ENCODE measurements at places on chromosomes 7 and 10.

DNA sequence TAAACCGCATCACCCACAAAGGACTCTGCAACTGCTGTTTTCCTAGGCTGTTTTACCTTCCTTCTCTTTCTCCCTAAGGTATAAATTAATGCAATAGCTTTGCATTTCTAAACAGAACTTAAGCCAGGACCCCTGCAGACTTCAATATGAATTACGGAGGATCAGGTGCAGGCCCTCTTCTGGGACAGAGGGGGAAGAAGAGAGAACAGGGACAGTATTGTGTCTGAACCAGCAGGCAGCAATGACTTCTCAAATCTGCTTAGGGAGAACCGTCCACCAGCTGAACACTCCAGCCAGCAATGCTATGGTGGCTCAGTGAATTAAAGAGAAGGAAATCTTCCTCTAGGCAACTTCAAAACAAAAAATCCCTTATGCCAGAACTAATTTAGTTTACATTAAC is 35.7 kb downstream of the POLR3A start:
- no peak for DNase-seq

- DNase-seq: no peak
Observed at GRCh38 chr7:102843850-102844249, 69.0 kb upstream of the LRRC17 start.

DNA sequence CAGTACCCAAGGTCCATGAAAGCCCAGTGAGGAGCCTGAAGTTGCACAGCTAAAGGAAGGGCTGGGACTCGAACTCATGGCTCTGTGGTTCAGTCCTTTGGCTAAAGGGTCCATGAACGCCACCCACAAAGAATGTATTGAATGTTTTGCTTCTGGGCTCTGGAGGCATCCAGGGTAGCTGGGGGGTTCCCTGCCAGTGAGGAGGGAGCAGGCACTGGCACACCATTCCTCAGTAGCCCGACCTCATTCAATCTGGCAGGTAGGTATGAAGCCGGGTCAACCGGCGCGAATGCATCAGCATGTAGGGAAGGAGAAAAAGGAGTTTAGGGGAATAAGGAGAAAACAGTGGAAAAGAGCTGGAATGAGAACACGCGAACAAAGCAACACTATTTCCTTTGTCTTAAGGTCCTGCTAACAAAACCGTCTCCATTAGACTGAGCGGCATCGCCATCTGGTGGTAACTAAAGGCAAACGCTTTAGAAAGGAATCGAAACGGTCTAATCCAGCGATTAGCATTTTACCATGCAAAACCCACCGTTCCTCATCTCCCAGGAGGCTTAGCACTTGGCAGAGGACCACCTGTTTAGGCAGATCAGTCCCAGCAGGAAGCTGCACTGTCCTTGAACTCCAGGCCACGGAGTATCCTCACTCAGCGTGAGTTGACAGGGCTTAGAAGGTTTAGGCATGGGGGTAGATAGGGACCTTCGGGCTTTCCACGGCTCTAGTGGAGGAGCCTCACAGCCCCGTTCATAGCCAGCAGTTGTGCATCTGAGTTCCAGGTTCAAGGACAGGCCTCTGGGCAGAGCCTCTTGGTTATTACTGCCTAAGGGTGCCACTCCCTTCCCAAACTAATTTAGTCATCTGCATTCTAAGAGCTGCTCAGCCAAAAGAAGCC is 122.8 kb downstream of the UBE2H start:
- no peak for DNase-seq

DNA sequence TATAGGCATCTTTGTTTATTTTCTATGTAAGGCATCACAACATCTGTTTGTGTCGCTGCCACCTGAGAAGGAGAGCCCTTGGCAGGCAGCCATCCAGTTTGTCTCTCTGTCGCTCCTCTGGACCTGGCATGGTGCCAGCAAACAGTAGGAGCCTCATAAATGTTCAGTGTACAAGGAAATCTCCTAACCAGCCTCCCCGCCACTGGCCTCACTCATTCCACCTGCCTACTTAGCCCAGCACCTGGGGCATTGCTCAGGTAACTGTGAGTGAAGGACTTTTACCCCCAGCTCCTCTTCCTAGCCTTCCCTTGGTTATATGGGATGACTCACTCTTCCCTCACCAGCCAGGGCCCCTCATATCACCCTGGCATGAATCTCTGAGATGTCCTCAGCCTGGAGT is 61.7 kb upstream of the NPTX2 start:
- no peak for DNase-seq

DNA sequence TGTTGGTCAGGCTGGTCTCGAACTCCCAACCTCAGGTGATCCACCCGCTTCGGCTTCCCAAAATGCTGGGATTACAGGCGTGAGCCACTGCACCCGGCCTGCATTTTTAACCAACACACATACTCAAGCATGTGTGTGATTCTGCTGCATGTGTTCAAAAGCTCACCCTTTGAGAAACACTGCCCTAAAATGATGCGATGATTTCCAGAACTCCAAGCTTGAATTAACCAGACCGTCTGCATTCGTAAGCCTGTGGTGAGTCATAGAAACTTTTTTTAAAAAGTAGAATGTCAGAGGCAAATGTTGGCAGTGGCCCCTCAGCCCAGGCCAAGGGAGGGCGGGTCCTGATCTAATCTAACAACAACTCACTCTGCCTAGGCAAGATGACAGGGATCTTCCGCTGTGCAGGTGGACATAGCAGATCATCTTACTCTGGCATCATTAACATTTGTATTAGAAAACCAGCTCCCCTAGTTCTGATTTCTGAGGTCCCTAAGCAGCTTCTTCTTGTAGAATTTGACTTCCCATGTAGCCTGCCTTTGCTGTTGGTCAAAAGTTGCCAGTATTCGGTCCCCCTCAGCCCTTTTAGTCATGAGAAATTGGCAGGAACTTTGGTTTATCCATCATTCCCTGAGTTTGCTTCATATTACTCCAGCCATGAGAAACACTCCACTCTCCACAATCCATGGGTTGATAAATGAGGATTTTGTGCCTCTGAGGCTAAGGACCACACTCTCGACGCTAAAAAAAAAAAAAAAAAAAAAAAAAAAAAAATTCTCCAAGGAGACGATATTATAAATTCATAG is 190.4 kb downstream of the SKIDA1 start:
- DNase-seq: no peak

DNA sequence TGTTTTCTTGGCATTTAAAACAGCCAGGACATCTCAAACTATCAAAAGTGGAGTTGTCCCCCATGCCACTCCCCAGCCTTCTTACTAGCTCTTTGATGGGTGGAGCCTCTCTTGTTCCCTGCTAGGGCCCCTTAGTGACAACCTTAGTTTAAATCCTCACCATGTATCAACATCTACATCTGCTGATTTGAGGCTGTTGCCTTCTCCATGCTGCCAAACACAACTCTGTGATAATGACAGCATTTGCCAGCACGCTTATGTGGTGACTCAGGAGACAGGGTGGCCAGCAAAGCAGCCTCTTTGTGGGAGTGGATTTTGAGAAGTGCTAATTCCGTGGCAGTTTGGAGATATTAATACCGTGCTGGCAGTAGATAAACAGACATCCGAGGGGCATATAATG is 145.4 kb downstream of the LRRC4 start:
- no peak for DNase-seq

DNA sequence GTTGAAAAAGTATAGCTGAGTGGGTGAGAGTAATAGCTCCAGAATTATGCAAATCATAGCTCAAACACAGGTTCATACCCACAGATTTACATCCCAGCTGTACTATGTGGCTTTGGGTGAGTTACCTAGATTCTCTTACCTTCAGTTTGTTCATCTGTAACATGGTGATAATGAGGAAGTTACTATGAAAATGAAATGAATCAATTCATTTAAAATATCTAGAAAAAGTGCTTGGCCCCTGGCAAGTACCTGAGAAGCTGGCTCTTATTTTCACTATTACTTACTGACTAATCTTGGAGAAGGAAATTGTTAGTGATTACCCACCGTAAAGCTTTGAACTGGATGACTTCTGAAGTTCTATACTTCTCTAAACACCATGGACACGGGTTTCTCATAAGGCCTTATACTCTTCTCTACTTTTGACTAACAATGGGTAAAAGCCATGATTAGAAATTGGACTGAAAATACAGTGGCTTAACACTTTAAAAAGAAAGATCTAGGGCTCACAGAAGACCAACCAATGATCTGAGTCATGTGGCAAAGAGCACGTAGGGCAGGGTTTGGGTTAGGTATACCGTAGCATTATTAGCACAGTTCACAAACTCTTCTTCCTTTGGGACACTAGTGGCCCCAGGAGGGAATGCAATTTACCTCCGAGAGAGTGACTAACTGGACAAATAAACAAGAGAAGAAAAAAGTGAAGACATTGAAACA is 149.2 kb downstream of the PLPP4 start:
- DNase-seq: no peak

- DNase-seq: no peak
Observed at GRCh38 chr10:98169379-98169778, 34.9 kb downstream of the R3HCC1L start.

DNA sequence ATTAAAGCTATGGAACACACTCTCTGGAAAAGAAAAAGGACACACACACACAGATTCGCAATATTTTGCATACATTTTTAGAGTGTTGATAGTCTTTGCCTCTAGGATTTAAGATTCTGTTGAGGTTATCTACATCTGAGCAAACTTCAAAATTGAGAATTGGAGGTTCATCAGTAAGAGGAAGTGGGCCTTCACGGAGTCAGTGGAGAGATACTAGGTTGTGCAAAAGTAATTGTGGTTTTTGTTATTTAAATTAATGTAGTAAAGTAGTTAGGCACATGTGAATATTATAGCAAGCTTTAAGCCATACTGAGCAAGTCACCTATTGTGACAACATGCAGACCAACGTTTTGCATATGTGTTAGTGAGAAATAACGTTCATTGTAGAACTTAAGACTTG is 19.8 kb upstream of the NXPH1 start:
- no peak for DNase-seq

GRCh38 chr10:14009371-14010100 is 321.2 kb downstream of the FRMD4A start:
- DNase-seq: peak; percentile 51

DNA sequence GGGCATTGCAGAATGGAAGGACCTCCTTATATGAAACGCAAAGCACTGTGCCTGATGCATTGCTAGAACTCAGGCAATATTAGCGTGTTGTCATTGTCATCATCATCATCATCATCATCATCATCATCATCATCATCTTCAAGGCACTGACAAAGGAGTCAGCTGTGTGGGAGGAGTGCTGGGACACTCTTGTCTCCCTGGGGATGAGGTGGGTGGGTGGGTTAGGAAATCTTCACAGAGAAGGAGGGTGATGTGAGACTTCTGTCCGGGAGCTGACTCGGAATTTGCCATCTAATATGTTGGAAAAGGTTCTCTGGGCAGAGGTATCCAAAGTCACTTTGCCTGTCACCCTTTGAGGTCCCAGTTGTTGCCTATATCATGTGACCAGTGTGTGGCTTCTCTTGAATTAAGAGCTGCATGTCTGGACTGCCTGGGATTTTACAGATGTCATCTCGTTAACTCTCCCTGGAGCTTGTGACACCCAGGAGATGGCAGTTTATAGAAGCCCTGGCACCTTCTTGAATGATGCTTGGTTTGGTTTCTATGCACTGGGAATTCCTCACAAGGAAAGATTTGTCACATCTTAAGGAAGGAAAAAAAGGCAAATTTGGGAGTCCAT is 7.1 kb downstream of the HTRA1 start:
- DNase-seq: no peak

DNA sequence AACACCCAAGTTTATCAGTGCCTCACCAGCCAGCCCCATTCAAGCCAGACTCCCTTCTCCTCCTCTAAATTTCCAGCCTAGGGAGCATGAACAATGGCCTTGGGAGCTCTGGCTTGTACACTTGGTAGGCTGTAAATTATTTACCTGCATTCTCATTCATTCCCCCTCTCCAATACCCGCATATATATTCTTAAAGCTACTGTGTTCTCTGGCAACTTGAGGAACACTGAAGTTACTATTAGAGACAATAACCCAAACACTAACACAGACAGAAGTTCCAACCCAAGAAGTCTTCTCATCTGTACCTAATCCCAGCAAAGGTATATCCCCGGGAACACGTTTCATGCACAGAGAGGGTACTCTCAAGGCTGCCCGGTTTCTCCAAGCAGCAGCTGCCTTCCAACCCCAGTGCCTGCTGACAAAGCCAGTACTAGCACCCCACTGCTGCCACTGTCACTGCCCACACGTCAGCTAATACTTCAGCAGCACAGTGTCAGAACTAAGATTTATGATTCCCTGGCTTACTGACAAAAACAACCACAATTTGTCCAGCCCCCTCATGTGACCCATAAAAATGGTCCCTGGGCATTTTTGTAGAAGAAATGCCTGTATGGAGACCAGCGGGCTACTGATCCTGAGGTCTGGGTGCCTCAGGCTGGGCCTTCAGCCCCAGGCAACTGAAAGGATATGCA is 3.1 kb downstream of the WDR91 start:
- DNase-seq: no peak

DNA sequence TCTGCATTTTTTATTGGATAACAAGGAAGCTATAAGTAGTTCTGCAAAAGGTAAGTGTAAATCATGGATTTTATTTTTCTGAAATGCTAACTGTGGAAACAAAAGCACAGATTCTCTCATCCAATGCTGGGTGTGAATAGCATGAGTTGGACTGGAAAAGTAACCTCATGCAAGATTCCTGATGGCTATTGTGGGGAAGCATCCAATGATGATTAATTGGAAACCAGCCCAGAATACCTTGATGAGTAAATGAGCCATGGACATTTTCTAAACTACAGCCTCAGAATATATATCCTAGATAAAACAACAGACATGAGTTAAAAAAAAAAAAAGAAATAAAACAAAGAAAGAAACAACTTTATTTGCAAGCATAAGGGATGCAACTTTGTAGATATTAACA is 934.6 kb downstream of the CCSER2 start:
- no peak for DNase-seq

DNA sequence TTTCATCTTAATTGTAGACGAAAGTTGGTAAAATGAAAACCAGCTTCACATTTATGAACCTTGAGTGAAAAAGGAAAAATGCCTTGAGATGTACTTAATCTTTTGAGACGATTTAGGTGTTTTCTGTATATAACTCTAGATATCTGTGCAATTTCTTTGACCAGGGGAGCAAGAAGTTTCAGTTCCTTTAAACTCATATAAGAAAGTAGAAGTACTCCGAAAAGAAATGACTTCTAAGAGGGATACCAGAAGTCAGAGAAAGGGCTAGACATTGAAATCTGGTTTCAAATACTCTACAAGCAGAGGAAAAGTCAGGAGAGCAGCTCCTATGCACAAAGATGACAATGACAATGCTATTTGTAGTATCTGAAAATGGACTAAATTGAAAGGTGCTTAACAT is 303.7 kb downstream of the BAMBI start:
- no peak for DNase-seq

Measured in stimulated activated CD4-positive, alpha-beta T cell treated with anti-CD3 and anti-CD28 coated beads, TNF-alpha, amount 100 ng/mL, for 1 hour (primary cell).